ENCODE measurements at places on chromosomes 6 and 20.

GRCh38 chr6:82902290-82902689 lies 163.4 kb downstream of the UBE3D start:
- no peak overlapping the region for H3K27ac ChIP-seq
- H3K4me3 ChIP-seq = no peak overlapping the region
- H3K4me1 ChIP-seq = no peaks in the 10 kb centered on the region
- no peak for DNase-seq

- no peaks in the 10 kb centered on the region for H3K4me1 ChIP-seq
- H3K27me3 ChIP-seq = no peaks in the 10 kb centered on the region
- no peak overlapping the region for H3K27ac ChIP-seq
- DNase-seq = no peak
These were observed 26.3 kb upstream of the PLCG1 start for GRCh38 chr20:41110930-41111577.

DNA sequence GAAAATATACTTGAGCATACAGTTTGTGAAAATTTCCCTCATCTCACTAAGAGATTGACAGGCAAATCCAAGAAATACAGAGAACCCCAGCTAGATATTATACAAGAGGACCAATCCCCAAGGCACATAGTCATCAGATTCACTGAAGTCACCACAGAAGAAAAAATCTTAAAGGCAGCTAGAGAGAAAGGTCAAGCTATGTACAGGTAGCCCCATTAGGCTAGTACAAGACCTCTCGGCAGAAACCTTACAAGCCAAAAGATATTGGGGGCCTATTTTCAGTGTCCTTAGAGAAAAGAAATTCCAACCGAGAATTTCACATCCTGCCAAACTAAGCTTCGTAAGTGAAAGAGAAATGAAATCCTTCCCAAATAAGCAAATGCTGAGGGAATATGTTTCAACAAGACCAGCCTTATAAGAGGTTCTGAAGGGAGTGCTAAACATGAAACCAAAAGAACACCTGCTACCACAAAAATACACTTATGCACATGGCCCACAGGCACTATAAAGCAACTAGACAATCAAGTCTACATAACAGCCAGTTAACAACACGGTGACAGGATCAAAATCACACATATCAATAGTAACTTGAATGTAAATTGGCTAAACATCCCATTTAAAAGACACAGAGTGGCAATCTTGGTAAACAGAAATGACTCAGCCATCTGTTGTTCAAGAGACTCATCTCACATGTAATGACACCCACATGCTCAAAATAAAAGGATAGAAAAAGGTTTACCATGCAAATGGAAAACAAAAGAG lies 96.3 kb downstream of the FHL5 start:
- H3K27ac ChIP-seq = no peak overlapping the region
- no peaks in the 10 kb centered on the region for H3K4me1 ChIP-seq
- H3K36me3 ChIP-seq = no peaks in the 10 kb centered on the region
- H3K4me3 ChIP-seq = no peak overlapping the region
- no peak for DNase-seq

DNA sequence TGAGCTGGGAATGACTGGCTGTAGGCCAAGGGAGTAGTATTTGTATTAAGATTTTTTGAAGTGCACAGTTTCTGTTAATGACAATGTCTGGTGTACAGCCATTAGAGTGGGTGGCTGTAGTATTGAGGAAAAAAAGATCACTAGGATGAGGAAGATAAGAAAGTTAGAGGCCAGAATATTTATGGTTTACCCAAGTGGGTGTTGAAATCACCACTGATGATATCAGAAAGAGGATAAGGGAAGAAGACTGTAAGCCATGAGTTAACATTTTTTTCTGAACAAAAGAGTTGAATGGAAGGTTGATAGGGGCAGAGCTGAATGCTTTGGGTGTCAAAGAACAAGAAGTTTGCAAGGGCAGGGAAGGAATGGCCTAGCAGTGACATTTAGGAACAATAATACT lies 104.7 kb downstream of the PRDM13 start:
- no peaks in the 10 kb centered on the region for H3K4me1 ChIP-seq
- DNase-seq = no peak

DNA sequence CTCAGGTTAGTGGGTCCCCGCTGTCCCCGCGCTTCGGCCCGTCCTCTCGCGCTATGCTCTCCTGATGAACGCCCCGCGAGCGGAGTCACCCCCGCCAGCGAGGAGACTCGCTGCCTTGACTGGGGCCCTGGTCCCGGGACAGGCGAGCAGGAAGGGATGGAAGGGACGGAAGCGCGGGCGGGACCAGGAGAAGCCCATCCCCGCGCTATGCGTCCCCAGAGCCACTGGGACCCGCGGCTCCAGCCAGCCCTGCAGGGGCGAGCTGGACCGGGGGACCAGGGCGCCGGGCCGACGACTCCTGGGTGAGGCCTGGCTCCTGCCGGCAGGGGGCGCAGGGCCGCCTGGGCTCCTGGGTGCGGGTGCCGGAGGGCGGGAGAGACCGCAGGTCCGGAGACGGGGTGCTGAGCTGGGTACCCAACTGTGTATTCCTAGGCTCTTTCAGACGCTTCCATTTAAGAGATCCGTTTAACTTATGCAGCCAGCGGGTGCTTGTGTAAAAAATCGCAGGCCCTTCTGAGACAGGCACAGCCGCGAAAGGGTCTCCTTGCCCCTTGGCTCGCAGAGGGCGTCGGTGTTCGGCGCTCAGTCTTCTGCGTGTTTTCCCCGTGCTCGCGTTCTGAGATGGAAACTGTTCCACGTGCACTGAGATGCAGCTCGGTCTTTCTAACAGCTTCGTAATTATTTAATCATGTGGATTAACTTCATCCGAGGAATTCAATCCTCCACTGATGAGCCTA lies 580 bp upstream of the SYCP2 start:
- H3K4me3 ChIP-seq = peak overlapping the region; percentile 87
- H3K27ac ChIP-seq = peak overlapping the region; percentile 84
- H3K36me3 ChIP-seq = peaks cover 5% of the 10 kb centered on the region
- DNase-seq = peak; percentile 86

- no peak for DNase-seq
- H3K27ac ChIP-seq = peak overlapping the region; percentile 35
- H3K27me3 ChIP-seq = no peaks in the 10 kb centered on the region
- no peak overlapping the region for H3K4me3 ChIP-seq
These were observed 34.2 kb upstream of the C20orf203 start for GRCh38 chr20:32707691-32708581.

- DNase-seq = no peak
- H3K27me3 ChIP-seq = no peaks in the 10 kb centered on the region
- no peak overlapping the region for H3K4me3 ChIP-seq
- H3K27ac ChIP-seq = no peak overlapping the region
- H3K36me3 ChIP-seq = no peaks in the 10 kb centered on the region
- H3K4me1 ChIP-seq = peaks cover 6% of the 10 kb centered on the region
These were observed 15.9 kb upstream of the ADGRF1 start for GRCh38 chr6:47057830-47058540.

GRCh38 chr6:113464960-113465359 lies 392.2 kb upstream of the MARCKS start:
- DNase-seq = no peak
- no peak overlapping the region for H3K27ac ChIP-seq
- no peaks in the 10 kb centered on the region for H3K4me1 ChIP-seq
- no peaks in the 10 kb centered on the region for H3K36me3 ChIP-seq
- H3K27me3 ChIP-seq = no peaks in the 10 kb centered on the region

GRCh38 chr6:29295623-29296022 lies 5.9 kb upstream of the OR14J1 start:
- no peaks in the 10 kb centered on the region for H3K4me1 ChIP-seq
- H3K27me3 ChIP-seq = no peaks in the 10 kb centered on the region
- no peaks in the 10 kb centered on the region for H3K36me3 ChIP-seq
- H3K27ac ChIP-seq = no peak overlapping the region
- H3K4me3 ChIP-seq = no peak overlapping the region
- no peak for DNase-seq

DNA sequence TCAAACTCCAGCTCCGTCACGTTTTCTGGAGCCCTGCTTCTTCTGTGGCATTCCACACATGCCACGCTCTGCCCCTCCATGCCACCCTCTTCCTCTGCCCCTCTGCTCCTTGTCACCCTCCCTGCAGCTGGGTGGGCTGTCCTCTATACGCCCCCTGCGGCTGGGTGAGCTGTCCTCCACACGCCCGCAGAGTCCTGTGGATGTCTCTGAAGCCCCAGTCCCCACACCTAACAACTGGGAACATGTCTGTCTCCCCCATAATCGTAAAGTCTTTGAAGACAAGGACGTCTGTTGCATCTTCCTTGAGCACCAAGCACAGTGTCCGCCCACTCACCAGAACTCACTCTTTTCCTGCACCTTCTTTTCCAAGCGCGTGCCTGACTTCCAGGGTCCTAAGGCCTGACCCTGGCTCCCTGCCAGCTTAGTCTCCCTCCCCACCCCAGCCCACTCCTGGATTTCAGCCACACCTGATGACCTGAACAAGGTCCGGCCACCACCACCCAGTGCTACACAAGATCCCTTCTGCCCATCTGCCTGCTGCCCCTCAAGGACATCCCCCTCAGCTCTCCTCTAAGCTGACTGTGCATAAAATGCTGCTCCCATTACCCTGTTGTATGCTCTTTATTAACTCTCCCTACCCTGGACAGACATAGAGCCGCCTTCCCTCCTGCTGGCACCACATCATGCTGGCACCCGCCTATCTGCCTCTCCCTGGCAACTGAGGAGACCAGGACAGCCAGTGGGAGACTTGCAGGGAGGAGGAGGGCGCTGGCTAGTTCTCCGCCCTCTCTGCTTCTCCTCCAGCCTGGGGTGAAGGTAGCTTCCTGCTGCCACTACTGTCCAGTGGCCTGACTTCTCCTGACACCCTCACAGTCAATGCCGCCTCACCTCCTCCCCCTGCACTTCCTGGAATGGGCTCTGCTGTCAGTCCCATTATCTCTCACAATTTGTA lies 10.7 kb upstream of the PRR18 start:
- H3K27me3 ChIP-seq = no peaks in the 10 kb centered on the region
- H3K4me1 ChIP-seq = peaks cover 3% of the 10 kb centered on the region
- DNase-seq = no peak
- no peak overlapping the region for H3K4me3 ChIP-seq
- peaks cover 45% of the 10 kb centered on the region for H3K36me3 ChIP-seq

DNA sequence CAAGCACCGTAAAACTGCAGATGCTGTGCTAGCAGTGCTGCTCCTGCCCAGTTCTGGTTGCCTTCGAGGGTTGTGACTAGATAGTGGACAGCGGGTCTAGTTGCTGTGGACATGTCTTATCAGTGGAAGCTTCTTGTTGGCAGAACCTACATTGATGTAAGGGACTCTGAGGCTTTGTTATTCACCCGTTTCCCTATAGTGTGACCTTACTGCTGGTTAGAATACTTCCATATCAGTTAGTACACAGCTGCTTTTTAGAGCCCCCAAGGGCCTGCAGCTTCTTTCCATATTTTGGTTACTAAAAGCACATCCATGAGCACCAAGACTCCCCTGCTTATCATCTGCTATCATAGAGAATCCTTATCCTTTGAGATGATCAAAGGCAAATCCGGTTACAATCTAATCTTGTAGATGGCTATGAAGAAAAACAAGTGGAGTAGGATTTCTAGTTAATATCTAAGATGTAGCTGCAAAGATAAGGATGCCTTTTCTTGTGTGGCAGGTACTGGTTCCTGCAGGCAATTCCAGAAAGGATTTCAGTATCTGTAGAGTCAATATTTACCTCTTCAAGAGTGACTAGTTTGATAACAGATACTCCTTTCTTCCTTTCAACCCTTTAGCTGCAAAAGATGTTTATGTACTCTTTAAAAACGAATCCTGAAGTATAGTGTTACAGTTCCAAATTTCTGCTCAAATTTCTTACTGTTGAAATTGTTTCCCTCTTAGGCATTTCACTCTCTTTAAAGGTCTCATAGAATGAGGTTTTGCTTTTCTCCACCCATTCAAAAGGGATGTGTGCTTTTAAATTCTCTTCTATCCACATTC lies 163.6 kb downstream of the JARID2 start:
- no peak overlapping the region for H3K4me3 ChIP-seq
- no peak overlapping the region for H3K27ac ChIP-seq
- H3K27me3 ChIP-seq = no peaks in the 10 kb centered on the region
- DNase-seq = no peak

DNA sequence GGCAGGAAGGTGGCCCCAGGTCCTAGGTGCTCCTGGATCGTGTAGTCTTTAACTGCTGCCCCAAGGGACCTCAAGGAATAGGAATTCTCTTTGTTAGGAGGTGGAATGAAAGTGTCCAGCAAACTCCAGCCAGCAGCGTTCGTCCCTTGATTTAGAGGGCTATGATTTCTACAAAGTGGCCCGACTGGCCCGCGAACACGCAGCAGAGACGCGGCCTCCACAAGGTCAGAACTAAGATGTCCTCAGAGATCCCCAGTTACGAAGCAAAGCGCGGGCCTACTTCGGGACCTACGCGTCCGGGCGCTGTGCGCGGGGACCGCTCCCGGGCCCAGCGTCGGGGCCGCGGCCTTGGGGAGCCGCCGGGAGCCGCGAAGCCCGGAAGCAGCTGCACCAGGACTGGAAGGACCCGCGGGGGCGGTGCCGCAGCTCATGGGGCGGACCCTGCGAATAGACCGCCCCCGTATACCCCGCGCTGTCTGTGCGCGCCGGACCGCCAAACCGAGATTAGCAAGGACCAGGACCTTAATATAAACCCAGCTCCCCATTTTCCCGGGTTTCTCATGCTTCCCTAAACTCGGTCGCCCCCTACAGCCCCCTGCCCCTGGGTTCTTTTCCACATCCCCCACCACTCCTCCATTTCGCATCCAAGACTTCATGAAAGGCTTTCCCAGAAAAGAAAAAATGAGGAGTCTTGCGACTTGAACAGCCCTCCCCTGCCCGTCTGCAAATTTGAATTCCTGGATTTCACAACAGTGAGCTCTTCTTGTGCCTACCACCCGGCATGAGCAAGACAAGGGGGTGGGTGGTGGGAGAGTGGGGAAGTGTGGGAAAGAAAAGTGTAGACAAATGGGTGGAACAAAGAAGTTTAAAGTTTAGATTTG lies at the start of gene C6orf47:
TSS of gene C6orf47 (minus strand) at position 398 of the 881 bp plus-strand sequence. CDS start 831 bp downstream, outside the sequence.
- H3K4me1 ChIP-seq = peaks cover 53% of the 10 kb centered on the region
- H3K4me3 ChIP-seq = peak within 1 kb of the TSS; percentile 92
- H3K27me3 ChIP-seq = no peaks in the 10 kb centered on the region
- peak; percentile 92 for DNase-seq
- no peaks in the 10 kb centered on the region for H3K36me3 ChIP-seq

DNA sequence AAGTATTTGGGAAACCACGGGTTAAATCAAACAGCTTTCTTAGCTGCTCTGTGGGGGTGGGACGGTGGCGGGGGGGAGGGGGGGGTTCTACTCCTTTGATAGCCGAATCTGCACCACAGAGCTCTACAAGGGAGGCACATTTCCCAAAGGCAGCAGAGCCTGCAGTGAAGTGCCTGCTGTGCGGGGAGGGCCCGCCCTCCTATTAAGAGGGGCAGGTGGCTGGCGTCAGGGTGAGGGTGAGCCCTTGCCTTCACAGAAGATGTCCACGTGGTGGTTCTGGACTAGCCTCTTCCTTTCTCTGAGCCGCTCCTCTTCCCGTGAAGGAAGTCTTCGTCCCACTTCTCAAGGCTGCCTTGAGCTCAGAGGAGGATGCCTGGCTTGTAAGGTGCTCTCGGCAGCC lies 174.9 kb upstream of the THBS2 start:
- peak overlapping the region; percentile 60 for H3K27ac ChIP-seq
- H3K36me3 ChIP-seq = no peaks in the 10 kb centered on the region
- DNase-seq = no peak
- no peak overlapping the region for H3K4me3 ChIP-seq
- H3K4me1 ChIP-seq = no peaks in the 10 kb centered on the region

- no peaks in the 10 kb centered on the region for H3K36me3 ChIP-seq
- H3K27me3 ChIP-seq = peaks cover 6% of the 10 kb centered on the region
- H3K27ac ChIP-seq = no peak overlapping the region
- H3K4me3 ChIP-seq = no peak overlapping the region
- H3K4me1 ChIP-seq = no peaks in the 10 kb centered on the region
- DNase-seq = no peak
These were observed 197.5 kb upstream of the CST7 start for GRCh38 chr20:24751551-24751950.

Data from heart left ventricle (tissue), 16 donors.